ENCODE measurements at places on chromosomes 3 and 15.

GRCh38 chr3:64799606-64800005 lies 111.8 kb upstream of the ADAMTS9 start:
- DNase-seq, result no peak

GRCh38 chr3:36244728-36245127 lies 135.6 kb upstream of the STAC start:
- DNase-seq, result no peak

- no peak for DNase-seq
Observed at GRCh38 chr15:97866959-97867358, 93.5 kb upstream of the ARRDC4 start.

DNA sequence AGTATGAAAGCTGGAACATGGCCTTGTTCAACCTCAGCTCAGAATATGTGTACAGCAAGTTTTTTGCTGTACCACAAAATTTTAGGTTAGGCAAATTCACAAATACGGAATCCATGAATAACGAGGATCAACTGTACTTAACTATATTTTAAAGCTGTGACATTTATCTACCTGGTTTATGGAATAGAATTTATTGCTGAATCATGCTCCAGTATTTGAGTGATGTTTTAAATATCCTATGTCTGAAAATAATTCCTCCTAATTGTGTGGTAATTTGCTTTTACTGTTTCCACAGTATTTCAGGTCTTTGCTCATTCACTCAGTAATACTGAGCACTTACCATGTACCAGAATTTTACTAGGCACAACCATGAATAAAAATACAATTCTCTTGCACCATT lies 29.5 kb downstream of the SEC62 start:
- no peak for DNase-seq

DNA sequence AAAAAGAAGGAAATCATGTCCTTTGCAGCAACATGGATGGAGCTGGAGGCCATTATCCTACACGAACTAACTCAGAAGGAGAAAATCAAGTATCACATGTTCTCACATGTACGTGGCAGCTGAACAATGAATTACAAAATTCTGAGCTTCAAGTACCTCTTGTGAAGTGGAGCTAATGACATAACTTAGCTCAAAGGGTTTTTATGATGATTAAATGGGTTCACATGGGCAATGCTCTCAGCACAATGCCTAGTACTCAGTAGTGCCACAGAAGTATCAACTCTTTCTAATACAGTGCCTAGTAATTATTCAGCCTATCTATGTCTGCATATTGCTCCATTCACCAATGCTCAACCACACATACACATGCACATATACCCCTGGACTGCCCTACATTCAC lies 407.5 kb upstream of the WNT5A start:
- DNase-seq, result no peak

DNA sequence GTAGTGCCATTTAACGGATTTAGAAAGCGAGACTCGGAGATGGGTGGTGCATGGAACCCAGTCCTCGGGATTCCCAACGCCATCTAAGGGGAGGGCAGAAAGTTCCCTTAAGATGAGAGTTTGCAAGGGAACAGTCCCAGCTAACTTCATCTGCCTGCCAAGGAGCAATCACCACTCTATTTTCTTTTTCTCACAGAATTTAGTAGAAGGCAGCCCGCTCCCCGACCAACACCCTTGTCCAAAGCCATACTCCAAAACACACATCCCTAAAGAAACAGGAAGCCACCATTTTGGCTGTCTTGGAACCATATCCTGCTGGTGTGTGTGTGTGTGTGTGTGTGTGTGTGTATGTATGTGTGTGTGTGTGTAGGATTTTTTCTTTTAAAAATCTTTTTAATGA lies 7.1 kb upstream of the FGD5 start:
- DNase-seq, result no peak

DNA sequence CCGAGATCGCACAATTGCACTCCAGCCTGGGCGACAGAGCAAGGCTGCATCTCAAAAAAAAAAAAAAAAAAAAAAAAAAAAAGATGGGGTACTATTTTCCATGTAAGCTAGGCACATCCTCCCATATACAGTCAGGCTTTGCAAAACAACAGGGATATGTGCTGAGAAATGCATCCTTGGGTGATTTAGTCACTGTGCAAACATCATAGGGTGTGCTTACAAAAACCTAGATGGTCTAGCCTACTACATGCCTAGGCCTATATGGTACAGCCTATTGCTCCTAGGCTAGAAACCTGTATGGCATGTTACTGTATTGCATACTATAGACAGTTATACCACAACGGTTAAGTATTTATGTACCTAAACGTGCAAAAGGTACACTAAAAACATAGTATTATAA lies 75.0 kb downstream of the TTBK2 start:
- no peak for DNase-seq

DNA sequence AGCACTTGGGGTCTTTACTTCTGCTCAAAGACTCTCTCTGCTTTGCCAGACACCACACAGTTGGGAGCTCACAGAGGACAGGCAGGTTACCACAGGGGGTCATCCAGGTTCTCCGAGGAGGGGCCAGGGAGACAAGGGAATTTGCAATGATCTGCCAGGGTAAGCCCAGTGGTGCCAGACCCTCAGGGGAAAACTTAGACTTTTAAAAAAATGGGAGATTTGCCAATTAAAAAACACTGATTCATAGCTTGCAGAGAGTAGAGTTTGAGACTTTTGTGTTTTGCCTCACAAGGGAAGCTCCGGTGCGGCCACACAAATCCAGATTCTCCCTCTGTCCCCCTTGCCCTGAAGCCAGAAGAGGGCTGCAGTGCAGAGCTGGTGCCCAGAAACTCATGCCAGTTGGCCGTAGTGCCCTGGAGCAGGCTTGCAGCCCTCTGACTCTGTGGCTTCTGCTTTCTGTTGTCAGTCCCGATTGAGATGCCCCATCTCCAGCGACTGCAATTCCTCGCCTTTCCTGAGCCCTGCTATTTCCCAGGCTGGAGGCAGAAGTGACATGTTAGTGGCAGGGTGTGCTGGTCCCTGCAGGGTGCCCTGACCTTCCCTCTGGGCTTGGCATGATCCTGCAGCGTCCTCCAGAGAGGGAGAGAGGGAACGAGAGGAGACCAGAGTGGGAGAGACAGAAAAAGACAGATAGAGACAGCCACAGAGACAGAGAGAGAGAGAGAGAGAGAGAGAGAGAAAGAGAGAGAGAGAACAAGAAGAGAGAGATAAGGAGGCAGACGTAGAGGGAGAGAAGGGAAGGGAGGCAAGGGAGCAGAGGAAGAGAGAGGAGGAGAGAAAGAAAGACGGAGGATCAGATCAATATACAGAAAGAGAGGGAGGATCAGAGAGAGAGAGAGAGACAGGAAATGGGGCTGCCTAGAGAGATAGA lies 46.0 kb downstream of the RHCG start:
- DNase-seq, result no peak

DNA sequence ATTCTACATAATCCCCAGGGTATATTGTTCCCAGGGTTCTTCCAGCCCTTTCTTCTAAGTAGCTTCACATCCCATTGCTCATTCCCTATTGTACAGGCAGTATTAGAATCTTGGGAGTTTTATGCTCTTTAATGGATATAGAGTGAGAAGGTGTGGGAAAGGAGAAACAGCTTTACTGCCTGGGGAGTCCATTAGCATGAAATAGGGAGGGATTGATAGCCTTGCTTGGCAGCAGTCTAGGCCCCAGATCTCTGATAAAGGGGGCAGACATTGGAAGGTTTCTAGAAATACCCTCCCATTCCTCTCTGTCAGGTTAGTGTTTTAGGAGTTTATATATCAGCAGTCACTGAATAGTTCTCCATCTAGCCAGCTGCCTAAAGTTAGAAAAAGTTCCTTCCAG lies 334.3 kb downstream of the UNC13C start:
- DNase-seq, result no peak

DNA sequence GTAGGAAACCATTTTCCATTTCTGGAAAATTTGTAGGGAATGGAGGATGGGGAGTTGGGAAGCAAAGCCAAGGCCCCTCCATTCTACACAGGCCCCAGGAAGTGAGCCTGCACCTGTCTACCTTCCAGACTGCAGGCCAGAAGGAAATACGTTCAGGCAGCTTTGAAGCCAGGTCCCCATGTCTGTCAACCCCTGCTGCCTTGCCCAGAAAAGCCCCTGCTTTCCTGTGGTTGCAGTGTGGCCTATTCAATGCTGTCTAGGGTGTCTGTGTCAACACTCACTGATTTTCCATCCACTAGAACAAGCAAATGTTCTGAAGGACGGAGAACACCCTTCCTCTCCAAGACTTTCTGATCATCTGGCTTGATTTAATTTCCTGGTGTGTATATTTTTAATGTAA lies 281.9 kb downstream of the TLE3 start:
- no peak for DNase-seq

DNA sequence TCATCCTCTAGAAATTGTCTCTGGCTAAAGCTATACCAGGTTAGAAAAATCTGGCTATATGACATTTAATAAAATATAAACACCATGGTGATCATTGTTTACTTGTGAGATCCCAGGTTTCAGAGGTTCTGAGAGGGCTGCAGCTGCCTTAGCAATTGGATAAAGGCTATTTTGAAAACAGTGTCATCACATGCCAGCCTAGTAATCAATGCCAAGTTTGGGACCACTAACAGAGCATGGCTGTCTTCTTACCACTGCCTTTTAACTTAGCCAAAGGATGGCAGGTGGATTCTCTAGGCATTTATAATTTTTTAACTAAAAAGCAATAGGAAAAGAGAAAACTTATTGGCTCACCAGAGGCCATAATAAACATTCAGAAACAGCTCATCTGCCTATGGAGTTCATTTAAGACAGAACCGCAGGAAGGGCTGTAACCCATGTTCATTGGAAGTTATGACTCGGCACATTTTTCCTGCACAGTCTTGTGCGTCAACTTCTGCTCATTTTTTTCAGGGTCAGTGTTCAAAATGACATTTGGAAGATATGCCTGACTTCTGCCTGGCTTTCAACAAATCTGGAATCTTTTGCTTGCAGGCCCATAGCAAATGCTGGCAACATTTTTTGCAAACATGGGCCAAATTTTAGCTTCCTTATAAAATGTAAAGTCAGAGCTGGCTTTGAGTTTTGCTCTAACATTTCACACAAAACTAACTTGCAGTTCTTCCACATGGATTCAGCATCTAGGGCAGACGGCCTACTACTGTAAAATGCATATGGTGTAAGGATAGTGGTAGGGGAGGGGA lies 476.0 kb upstream of the TBL1XR1 start:
- no peak for DNase-seq

- DNase-seq, result no peak
Observed at GRCh38 chr15:42158941-42159340, 2.5 kb upstream of the PLA2G4F start.

DNA sequence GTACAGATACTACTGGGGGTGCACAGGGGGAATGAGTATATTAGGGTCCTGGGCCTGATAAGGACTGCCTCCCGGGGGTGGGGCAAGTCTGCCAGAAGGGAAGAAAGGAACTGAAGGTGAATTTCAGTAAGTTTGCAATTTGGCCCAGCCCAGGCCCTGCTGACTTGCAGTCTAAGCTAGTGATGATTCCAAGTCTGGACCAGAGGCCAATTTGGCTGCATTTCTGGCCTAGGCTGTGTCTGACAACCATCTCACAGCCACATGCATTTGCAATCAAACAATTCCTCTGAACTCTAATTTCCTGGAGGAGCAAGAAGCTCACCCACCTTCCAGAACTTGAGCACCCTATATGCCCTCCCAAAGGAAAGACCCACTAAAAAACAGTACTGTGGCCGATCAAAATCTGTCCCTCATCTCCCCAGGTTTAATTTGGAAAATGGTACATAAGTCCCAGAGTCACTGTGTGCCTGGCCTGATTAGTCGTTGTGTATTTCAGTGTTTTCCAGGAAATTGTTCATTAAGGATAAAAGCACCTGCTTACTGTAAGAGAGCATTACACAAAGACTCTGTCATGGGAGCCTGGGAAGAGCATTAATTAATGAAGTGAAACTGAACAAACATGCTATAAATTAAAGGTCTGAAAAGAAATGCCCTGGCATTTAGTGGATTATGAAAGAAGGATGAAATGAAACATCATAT lies 114.5 kb downstream of the MEGF11 start:
- no peak for DNase-seq

DNA sequence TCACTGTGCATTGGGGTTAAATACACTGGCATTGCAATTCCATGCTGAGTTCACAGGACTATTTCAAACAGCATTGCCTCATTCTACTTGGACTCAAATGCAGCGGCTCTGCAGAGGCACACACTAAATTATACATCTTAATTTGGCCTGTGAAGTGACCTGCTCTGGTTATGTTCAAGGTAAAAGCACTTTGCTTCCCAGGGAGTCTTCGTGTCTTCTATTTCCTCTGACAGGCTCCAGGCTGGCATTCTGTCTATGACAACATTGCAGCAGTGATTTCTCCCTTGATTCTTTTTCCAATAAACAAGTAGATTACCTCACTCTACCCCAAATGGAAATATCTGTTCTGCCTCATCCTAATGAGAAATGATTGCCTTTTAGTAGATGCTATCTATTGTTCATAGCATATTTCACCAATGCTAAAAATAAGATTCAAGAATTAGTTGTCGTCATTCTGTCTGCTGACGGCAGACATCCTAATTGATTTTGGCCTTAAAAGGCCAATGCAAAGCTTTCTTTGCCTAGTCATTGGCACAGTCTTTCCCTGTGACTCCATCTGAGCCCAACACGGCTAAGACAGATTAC lies 33.8 kb downstream of the FMN1 start:
- peak; percentile 76 for DNase-seq

DNA sequence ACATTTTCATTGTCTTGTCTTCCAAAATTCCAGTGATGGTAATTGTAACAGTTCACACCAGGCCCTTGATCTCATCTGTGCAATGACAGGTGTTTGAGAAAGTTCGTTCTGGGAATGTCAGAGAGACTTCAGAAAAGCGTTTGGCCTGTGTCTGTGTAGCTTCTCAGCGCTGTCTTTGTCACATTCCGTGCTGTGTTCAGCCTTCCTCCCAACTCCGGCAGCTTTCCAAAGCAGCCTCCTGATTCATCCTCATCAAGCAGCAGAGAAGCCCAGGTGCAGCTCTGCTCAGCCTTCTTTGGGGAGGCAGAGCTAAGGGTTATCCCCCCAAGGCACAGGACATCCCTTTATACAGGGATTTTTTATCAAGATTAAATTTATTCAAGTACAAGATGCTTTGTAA lies 494.0 kb upstream of the SUCLG2 start:
- DNase-seq, result no peak

DNA sequence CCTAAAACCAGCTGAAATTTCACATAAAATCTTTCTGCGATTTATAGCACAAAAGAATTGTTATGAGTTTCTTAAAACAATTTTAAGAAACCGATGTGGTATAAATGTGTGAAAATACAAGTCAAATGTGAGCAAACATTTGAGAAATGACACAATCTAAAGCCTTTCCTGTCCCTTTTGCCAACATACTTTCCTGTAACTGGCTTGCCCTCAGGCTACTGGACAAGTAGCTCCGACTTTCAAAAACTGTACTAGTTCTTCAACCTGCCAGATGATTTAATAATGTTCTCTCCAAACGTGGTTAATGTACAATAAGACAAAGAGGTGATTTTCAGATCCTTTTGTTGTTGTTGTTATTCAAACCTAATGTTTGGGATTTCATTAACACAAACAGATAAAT lies 105.9 kb upstream of the ARHGEF26 start:
- DNase-seq, result no peak

- DNase-seq, result no peak
Observed at GRCh38 chr3:120048355-120049041, 45.7 kb downstream of the GSK3B start.
